C1 segment of cervical spinal cord (tissue), 14 donors: ENCODE measurements at places on chromosomes 7 and 10.

DNA sequence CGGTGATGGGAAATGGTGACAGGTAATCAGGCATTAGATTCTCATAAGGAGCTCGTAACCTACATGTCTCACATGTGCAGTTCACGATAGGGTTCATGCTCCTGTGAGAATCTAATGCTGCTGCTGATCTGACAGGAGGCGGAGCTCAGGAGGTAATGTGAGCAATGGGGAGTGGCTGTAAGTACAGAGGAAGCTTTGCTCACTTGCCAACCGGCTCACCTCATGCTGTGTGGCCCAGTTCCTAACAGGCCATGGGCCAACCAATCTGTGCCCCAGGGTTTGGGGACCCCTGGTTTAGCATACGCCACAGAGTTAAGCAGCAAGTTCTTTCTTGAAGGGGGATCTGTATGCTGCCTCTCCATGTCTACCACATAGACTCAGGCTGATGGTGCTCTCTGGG is 133.1 kb downstream of the IQUB start:
- DNase-seq = no peak

DNA sequence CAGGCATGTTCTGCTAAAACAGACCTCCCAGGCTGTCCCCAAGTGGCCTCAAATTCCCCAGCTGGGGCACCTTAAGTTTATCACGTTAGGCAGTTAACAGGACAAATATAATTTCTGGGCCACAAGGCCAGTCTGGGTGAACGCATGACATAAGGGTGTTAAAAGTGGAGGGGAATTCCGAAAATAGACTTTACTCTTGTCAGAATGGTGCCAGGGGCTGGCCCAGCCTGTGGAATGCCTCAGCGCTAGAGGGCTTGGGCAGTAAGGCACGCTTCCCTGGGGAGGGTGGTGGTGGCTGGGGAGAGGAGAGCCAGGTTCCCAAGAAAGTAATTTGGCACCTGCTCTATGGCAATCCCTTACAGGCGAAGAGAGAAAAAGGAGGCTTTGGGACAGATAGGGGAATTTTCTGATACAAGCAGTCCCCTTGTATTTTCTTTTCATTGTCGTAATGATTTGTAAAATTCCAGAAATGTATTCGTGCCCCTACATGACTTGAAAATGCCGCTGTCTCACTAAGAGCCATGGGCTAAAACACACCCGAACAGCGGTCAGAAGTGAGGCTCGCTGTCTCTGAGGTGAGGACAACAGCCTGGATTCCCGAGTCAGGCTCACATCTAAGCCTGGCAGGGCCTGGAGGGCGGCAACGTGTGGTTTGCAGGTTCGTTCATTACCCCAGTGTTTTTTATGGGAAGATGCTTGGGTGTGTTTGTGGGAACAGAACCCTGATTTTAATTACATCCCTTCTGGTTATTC is 463.2 kb upstream of the GALNT17 start:
- DNase-seq = no peak

DNA sequence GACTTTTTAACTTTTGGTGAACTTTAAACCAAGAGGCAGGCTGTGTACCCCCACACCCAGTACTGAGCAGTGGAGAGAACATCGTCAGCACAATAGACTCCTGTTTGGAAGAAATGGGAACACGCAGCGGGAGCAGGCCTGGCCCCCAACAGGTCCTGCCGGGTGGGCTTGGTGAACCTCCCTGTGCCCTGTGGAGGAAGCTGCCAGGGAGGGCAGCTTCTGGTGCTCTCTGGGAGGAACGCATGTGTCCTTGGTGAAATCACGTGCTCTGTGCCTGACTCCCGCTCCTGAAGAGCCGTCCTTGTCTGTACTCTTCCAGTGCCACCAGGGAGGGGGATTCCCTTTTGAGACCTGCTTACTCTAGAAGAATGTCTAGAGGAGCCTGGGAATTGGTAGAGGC is 31.6 kb downstream of the CHAT start:
- DNase-seq = no peak

DNA sequence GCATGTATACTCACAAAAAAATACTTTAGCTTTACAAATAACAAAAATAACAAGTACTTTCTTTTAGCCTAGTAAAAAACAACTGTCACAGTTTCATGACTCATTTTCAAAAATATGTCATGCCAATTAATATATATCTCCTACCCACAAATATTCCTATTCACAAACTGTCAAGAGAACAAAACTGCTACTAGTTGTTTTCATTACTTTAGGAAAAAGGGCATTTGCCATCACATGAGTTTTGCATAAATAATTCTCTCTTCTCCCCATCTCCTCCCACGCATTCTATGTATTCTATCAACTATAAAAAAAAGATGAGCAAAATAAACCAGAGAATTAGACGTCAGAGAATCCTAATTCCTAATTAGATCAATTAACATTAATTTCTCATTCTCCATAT is 87.6 kb downstream of the PIP4K2A start:
- no peak for DNase-seq

- no peak for DNase-seq
Observed at GRCh38 chr7:44521347-44522095, 19.6 kb downstream of the NPC1L1 start.

DNA sequence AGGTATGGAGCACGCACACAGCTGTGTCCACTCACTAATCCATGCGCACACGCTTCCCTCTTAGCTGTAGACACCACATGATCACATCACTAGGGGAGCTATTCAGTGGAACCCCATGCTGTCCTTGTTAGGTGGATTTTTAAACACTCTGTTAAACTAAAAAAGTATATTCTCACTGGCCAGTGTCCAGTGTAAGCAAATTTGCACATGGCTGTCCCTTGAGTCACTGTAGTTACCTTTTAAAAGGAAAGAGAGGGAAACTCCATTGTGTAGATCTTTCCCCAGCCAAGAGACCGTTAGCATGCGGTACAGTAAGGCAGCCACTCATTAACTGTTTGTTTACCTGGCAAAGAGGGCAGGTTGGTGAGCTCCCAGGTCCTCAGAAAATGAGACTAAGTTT is 81.6 kb upstream of the INSYN2A start:
- DNase-seq = no peak

GRCh38 chr7:69189406-69189805 is 408.9 kb upstream of the AUTS2 start:
- DNase-seq = no peak

DNA sequence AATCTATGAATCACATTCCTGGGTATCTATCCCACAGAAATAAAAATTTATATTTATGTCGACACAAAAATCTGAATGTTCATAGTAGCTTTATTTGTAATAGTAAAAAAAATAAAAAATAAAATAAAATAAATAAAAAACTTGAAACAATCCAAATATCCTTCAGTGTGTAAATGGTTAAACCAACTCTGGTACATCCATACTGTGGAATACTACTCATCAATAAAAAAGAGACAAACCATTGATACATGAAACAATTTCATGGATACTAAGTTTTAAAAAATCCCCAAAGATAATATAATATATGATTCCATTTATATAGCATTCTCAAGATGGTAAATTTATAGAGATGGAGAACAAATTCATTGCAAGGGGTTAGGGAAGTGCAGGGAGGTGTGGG is 48.6 kb downstream of the USP6NL start:
- DNase-seq = no peak

DNA sequence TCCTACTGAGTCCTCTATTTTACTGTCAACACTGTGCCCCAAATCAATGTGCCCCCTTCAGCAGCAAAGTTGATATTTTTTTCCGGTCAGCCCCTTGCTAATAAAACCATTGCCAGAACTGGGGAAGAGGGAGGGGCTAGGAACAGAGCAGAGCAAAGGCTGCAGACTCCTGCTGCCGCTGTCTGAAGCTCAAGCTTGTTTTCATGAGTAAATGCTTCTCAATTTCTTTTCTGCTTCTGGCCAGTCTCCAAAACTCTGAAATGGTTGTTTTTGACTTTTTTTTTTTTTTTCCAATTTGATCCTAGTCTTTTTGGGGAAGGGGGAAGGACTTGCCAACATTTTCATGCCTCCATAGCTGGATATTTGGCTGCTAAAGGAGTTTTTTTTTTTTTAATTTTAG is 26.7 kb upstream of the PROSER2 start:
- DNase-seq = no peak

DNA sequence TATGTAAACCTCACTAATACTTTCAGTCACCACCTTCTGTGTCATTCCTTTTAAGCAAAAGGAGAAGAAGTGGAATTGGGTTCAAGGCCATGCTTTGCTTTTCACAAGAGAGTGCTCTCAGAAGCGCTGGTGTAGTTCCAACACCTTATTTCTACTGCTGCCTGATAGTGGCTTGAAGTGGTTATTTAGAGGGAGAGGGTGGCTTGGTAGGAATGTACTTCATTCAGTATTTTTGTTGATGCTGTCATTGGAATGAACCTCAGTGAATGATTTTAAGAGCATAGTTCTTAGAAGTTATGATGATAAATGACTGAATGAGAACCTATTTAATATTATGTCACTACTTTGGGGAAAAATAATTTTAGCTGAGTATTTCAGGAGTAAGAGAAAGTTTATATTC is 396.7 kb downstream of the EXOC4 start:
- DNase-seq = no peak

DNA sequence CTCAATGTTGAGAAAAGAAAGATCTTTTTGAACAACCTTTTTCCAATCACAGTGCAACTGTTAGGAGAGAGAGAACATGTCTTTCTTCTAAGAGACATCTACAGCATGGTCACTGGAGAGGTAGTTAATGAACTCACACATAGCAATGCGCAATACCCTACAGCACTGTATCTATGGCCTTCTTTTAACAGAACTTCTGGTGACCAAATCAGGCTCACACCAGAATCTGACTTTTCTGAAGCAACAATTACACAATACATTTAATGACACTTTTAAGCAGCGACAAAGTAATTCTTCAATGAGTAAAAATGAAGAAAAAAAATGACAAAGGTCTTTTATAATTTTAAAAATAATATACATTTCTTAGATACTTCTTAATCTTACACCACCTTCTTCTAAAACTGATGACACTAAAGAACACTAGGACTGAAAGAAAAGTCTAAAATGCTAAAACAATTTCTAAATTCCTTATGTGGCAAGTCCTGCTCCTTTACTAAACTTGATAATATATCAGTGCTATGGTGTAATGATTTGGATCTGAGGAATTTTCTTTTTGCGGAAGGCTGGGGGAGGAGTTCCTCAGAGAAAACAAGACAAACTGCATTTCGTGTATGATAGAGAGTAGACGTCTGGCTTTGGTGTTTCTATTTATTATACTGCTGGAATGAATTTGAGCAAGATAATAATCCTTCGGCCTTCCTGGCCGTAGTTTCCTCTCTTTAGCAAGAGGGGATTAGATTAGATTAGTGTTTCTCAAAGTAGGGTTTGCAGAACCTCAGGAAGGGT is 166.3 kb downstream of the ZNF438 start:
- DNase-seq = no peak

DNA sequence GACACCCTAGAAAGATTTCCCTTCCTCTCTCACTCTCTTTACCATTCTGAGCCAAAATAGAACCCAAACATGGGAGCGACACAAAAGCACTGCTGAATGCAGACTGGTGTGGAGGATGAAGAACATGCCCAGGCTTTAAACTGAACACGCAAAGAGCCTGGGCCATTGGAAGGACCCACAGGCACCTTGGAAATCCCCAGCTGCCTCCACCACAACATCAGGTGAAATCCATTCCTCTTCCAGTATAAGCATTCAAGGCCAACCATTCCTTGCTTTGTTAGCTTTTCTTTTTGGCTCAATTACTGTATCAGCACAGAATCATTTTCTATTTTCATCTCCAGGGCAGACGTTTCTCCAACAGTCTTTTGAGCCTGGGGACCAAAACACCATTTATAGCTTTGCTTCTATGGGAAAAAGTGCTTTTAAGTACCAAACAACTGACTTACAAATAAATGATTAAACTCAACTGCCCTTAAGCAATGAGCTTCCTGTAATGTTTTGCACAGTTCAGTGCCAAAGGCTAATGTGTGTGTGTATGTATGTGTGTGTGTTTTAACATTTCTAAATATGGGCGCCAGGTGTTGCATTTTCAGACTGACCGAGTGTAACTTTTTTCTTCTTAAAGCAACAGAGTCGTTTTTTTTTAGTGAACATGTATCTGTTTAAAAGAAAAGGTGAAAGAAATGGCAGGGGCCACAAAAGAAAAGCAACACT is 16.2 kb upstream of the BLNK start:
- DNase-seq = no peak

DNA sequence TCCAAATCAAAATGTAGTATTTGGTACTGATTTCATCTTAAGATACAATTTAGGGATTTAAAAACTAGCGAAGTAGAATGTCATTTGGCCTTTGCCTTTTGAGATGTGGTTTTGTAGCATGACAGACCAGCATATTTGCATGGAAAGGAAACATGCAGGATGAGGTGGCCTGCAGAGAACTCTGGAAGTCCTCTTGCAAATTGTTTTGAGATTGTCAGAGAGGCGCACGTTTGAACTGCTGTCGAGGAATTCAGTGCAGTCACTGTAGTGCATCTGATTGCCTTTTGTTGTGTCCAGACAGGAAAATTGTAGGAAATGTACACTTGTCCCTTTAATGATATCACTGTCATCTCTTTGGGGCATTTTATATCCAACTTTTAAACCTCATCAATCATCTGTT is 136.7 kb downstream of the CELF2 start:
- DNase-seq = no peak

DNA sequence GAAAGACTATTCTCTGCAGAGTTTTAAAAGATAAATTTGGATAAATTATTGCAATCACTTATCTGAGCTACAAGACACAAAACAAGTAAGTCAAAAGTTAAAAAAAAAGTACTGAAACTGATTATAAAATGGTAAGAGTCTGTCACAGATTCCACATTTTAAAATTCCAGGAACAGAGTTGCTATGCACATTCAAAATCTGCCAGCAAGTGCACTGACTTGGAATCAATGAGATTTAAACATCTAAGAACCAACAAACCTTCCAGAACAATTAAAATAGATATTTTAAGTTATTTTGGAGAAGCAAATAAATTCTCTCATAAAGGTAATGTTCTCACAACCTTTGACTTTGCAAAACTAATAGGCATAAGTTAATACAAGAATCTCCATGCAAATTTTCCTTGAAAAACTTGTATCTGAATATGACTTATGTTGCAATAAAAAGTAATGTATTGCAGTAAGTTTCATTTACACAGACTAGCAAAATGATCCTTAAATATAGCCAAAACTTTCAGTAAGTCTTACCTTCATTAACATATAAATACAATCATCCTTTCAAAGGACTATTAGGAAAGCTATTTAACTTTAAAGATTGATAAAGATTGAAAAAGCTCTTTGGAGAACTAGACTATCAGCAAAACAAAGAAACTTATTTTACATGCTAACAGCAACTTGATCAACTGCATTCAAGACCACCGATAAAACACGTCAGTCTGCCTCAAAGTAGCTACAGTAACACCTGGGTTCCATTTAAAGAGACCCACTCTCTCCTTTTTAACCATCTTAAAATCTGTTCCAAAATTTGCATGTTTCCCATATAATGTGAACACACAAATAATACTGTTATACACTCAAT is 4.4 kb downstream of the ETV1 start:
- DNase-seq = no peak

DNA sequence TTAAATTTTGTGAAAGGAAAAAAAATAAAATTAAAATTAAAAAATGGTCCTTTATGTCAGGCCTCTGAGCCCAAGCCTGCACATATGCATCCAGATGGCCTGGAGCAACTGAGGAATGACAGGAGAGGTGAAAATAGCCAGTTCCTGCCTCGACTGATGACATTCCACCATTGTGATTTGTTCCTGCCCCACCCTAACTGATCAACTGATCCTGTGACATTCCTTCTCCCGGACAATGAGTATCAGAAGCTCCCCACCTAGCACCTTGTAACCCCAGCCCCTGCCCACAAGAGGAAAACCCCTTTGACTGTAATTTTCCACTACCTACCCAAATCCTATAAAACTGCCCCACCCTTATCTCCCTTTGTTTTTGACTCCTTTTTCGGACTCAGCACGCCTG is 972.2 kb upstream of the GHITM start:
- no peak for DNase-seq

- DNase-seq = no peak
Observed at GRCh38 chr10:5774987-5775620, 38.1 kb downstream of the GDI2 start.
